ENCODE measurements at places on chromosomes 11 and 22.
A peak's percentile ranks its signal among the peaks of the same experiment; 100 is the strongest.

- DNase-seq: peak; percentile 69
- peak overlapping the region; percentile 94 for H3K4me3 ChIP-seq
- peaks cover 18% of the 10 kb centered on the region for H3K36me3 ChIP-seq
- peak overlapping the region; percentile 100 for H3K27ac ChIP-seq
- H3K27me3 ChIP-seq: no peaks in the 10 kb centered on the region
Measured at GRCh38 chr11:65425971-65426838, 3.6 kb downstream of the NEAT1 start.

DNA sequence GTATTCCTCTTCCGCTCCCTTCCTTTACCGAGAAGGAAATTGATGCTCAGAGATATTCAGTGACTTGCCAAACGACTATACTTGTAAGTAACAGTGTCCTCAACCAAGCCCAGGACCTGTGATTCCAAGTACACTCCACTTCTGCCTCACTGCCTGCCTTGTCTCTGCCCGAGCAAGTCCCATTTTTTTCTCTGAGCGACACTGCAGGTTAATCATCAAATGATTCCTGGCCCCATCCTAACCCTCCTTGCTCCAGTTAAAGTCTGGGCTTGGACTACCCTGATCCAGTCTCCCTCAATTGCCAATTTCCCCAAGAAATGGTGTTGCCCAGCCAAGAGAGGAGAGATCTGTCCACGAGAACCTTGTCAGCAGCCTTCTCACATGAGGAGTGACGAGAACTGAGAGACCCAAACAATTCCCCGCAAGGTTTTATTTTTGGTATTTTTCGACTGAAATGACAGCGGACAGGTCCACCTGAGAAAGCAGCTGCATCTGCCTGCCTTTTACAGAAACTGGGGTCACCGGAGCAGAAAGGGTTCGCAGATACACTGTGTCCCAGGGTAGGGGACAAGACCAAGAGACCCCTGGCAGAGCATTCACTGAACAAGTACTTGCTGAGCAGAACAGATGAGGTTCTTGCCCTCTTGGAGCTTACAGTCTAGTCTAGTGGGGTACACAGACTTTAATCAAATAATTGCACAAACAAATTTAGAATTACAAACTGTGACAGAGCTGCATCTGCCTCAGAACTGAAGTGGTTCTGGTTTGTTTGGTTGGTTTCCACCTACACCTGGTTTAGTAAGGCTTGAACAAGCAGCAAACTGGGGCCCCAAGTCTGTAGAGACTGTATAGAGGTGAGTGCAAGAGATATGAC is 11.4 kb downstream of the POU2AF1 start:
- peak overlapping the region; percentile 97 for H3K27ac ChIP-seq
- no peak for DNase-seq
- H3K4me1 ChIP-seq: peaks cover 81% of the 10 kb centered on the region
- peak overlapping the region; percentile 74 for H3K4me3 ChIP-seq

GRCh38 chr11:73787051-73787642 is 527 bp upstream of the MRPL48 start:
- H3K4me3 ChIP-seq: peak overlapping the region; percentile 97
- H3K27ac ChIP-seq: peak overlapping the region; percentile 95
- peaks cover 1% of the 10 kb centered on the region for H3K36me3 ChIP-seq
- peaks cover 3% of the 10 kb centered on the region for H3K4me1 ChIP-seq

DNA sequence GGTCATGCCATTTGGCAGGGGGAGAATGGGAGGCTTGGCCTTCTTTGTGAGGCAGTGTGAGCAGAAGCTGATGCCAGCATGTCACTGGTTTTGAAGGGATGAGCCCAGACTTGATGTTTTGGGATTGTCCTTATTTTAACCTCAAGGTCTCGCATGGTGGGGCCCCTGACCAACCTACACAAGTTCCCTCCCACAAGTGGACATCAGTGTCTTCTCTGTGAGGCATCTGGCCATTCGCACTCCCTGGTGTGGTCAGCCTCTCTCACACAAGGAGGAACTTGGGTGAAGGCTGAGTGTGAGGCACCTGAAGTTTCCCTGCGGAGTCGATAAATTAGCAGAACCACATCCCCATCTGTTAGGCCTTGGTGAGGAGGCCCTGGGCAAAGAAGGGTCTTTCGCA is 59.8 kb downstream of the TIMP3 start:
- DNase-seq: no peak
- H3K4me1 ChIP-seq: no peaks in the 10 kb centered on the region
- no peak overlapping the region for H3K27ac ChIP-seq
- H3K36me3 ChIP-seq: no peaks in the 10 kb centered on the region
- H3K27me3 ChIP-seq: peaks cover 5% of the 10 kb centered on the region

GRCh38 chr22:38126928-38127668 is 16.6 kb upstream of the BAIAP2L2 start:
- H3K27ac ChIP-seq: no peak overlapping the region
- no peaks in the 10 kb centered on the region for H3K27me3 ChIP-seq
- H3K4me1 ChIP-seq: no peaks in the 10 kb centered on the region
- peaks cover 9% of the 10 kb centered on the region for H3K36me3 ChIP-seq
- no peak overlapping the region for H3K4me3 ChIP-seq

- peaks cover 8% of the 10 kb centered on the region for H3K36me3 ChIP-seq
- no peaks in the 10 kb centered on the region for H3K27me3 ChIP-seq
- H3K4me3 ChIP-seq: no peak overlapping the region
- peaks cover 16% of the 10 kb centered on the region for H3K4me1 ChIP-seq
Measured at GRCh38 chr22:45212992-45213751, 27.5 kb downstream of the KIAA0930 start.

All from memory B cell (primary cell).